ENCODE measurements at places on chromosomes 5 and 9.

GRCh38 chr5:114390431-114390830 lies 28.6 kb downstream of the KCNN2 start:
- DNase-seq: no peak

DNA sequence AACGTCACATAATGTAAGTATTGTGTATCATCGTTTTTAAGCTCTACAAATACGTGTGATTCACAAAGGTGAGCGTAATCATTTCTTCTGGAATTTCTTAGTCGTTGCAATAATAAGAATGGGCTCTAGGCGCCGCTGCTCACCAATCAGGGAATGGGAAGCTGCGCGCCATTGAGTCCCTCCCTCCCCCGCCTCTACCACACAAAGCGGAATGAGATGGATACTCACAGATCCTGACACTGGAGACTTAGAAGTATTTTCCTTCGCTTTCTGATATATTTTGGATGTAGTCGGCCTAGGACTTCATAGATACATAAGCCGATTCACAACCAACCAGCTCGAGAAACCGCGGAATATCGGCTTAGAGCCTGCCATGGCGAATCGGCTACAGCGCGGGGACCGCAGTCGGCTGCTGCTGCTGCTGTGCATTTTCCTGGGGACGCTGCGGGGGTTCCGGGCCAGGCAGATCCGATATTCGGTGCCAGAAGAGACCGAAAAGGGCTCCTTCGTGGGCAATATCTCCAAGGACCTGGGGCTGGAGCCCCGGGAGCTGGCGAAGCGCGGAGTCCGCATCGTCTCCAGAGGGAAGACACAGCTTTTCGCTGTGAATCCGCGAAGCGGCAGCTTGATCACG lies at the start of gene PCDHGA11:
Gene PCDHGA11, plus strand, starts transcription at position 197 of the 634 bp plus-strand sequence. Its CDS starts 177 bp downstream, at position 374.
- DNase-seq: no peak

GRCh38 chr9:87883274-87883673 lies 597 bp downstream of the SPATA31E1 start:
- no peak for DNase-seq

DNA sequence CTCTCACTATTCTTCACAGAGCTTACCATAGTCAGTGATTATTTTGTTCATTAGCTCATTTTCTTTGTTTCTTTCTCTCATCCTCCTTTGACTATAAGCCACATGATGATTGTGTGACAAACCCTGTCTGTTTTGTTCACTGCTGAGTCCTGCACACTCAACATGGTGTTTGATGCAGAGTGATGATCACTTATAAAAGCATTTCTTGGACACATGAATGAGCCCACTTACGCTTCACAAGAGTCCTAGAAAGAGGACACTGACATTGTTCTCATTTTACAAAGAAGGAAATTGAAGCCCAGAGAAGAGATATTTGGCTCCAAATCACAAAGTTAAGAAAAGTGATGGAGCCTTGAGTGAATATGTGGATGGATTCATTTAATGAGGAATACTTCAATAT lies 13.4 kb downstream of the ABLIM3 start:
- DNase-seq: no peak

DNA sequence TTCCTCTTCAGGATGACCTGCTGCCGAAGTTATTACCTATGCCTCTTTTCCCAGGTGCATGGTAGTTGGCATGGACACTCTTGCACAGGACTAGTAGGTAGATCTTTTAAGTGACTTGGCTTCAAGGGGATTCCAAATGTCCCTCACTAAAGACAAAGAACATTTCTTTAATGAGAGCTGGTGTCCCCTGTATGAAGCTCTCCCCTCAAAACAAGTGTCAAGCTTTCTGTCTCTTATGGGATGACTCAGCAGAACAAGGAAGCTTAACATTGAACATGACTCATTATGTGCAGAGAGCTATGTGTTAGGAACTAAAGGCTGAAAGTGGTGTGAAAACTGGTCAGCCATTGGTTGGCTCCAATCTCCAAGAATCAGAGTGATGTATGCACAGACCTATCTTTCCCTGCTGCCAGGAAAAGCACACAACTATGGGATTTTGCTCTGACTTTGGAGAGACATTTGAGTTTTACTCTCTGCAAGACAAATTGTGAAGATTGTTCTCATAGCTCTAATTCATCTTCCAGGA lies 120.5 kb downstream of the PRDM6 start:
- no peak for DNase-seq

DNA sequence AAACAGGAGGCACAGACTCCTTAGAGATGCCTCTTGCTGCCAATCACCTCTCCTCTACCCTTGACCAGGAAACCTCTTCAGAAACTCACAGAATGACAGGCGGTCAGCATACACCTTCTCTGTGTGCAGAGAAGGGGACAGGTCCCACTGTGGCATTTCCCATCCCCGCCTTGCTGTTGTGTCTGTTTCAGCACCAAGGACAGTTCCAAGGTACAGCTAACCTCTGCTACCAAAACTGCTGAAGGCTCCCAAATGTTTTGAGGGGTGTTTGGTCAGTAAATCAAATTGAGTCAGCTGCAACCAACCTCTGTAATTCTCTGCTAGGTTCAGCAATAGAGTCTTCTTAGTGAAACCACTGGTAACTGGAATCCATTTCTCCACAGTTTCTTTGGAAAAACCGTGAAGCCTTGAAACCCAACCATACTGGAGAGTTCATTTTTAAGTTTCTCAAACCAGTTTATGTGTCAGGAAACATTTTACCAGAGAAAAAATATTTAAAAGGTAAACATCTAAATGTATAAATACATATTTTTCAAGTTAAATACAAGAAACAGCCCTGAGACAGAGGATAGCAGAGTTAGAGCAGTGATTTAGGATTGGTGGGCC lies 122.0 kb downstream of the DRD1 start:
- no peak for DNase-seq

DNA sequence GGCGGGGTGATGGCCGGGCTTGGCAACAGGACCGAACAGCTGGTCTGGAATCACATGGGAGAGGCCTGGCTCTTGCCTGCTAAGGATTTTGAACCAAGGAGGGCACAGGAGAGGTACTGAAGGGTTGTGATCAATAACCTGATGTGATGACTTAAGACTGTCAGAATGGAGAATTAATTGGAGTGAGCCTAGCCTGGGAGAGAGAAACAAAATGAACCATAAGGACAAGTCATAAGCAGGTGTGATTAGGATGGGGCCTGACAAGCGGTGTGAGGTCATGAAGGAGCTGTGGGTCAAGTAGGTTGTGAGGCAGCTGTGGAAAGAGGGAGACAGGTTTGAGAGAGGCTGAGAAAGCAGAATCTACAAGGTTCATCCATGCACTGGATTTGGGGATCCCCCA lies 104.6 kb downstream of the MED10 start:
- no peak for DNase-seq

DNA sequence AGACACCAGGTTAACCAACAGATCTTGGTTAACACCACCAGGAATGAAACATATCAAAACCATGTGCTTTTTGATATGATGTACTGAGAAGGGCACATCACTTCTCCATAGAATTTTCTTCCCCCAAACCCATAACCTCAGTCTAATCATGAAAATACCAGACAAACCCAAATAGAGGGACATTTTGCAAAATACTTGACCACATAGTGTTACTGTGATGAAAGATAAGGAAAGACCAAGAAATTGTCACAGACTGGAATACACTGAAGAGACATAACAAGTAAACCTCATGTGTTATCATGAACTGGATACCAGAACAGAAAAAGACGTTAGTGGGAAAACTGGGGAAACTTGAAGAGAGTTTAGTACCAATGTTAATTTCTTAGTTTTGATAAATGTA lies 74.9 kb upstream of the VCAN start:
- DNase-seq: no peak

GRCh38 chr5:37841203-37841602 lies 1.4 kb upstream of the GDNF start:
- DNase-seq: no peak

- no peak for DNase-seq
Observed at GRCh38 chr5:85182344-85182743, 797.7 kb upstream of the EDIL3 start.

DNA sequence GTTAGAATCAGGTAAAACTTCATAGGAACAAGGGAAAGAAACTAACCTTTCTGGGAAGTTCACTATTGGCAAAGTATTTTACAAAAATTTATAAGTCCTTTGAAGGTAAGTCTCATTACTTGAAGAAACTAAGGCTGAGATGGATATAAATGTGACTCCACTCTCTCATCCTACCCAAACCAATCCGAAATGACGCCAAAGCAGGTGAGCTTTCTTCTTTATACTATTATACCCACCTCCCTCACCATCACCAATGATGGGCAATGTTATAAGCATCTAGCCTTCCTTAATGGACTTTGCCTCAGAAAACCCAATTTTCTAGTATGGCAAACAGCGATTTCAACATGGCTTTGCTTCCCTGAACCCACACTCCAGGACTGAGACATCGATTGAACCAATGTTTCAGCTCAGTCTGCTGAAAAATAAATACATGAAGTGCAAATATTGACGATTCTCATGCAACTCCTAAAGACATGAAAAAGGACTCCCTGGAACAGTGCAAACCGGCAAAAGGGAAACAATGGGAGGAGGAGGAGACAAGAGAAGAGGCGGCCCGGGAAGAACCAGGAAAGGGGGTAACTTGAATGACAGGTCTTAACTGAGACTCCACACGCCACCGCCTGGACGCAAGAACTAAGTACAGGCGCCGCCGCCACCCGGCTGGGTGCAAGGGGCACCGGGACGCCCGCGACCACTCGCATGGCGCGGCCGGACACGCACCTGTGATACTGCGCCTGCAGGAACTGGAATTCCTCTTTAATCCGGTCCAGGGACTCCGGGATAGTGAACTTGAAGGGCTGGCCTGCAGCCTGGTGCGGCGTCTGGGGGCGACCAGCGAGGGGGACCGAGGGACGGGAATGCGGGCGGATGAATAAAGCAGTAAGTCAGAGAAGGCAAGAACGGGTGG lies 2.5 kb downstream of the TLE1 start:
- DNase-seq: peak; percentile 4

GRCh38 chr5:122118356-122118948 lies 10.9 kb upstream of the ZNF474 start:
- DNase-seq: no peak

GRCh38 chr5:179324760-179325295 lies 20.4 kb downstream of the ADAMTS2 start:
- no peak for DNase-seq

DNA sequence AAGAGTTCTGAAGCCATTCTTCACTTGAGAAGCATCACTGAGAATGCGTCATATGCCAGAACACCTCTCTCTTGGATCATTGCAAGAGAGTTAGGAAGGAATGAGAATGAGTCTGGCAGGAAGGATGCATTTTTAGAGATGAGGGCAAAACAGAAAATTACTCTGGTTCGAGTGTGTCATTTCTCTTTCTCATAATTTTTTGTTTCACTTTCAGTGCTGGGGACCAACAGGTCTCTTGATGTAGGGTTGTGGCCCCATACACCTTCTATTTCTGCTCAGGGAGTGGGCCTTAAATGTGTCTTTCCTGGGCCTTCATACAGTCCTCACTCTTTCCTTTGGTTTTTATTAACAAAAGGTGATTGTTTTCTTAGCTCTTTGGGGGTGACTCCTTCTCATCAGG lies 302.4 kb downstream of the NR3C1 start:
- no peak for DNase-seq

- no peak for DNase-seq
Observed at GRCh38 chr5:63854076-63854475, 108.2 kb downstream of the HTR1A start.

DNA sequence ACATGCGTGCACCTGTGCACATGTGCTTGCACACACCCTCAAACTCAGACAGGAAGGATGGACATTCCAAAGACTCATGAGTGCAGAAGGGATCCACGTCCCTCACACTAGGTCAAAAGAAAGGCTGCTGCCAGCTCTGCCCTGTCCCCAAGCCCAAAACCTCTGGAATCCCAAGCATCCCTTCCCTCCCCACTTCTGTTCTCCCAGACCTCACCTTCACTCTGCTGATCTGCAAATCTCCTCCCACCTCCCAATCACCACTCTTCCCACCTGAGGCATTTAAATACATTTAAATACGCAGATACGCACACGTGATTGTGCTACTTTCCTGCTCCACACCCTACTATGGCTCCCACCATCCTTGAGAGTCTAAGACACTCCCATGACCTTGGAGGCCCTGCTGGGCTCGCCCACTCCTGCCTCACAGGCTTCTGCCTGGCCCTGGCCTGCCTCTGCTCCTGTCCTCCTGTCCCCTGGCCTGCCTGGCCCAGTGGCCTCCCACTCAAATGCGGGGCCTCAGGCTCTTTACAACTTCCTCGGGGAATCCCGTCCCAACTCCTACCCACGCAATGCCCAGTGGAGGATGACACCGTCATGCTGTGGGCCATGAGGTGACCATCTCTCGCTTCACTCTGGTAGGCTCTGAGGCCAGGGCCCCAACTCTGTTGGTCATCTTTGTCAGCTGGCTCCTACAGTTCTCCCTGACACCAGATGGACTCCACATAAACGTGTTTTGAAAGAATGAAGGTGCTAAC lies 478.4 kb upstream of the DAP start:
- DNase-seq: no peak

GRCh38 chr9:4838189-4838546 lies 45.4 kb downstream of the RCL1 start:
- DNase-seq: no peak

DNA sequence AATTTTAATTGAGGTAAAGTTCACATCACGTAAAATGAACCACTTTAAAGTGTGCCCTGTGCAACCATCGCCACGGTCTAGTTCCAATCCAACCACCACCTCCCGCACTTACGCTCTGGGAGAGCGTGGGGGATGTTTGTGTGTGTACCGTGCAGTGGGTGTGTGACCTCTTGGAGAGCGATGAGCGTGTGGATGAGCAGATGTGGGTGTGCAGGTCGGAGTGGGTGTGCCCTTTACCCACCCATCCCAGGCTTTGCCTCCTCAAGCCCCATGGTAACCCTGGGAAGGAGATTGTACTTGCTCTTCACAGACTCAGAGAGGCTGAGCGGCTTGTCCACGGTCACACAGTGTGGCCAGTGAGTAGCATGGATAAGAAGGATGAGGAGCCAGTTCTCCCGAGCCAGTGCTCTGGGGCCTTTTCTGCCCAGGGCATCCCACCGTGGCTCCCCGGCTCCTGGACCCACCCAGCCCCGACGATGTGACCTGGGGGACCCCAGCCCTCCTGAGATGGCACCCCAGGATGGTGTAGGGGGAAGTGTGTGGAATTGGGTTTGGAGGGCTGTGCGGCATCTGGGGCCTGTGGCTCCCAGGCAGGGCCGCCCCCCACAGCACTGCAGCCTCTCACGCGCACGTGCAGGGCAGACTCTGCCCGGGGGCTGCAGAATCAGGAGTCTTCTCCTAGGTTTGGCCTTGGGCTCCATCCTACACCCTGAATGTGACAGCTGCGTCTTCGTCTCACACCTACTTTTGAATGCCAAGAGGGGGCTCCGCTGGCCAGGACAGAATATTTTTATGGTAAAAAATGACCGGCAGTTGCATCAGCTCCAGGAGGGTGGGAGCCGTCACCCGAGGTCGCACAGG lies 13.6 kb downstream of the LHX3 start:
- DNase-seq: no peak

GRCh38 chr5:9192266-9192665 lies 353.6 kb downstream of the SEMA5A start:
- DNase-seq: no peak

Measured in activated T-helper 1 cell treated with anti-CD3 and anti-CD28 coated beads, Interleukin-2, amount 50 U/mL, for 16 hours (primary cell).